Stimulated activated CD4-positive, alpha-beta T cell treated with anti-CD3 and anti-CD28 coated beads, TNF-alpha, amount 100 ng/mL, for 48 hours (primary cell): ENCODE measurements at places on chromosomes 5 and 9.

DNA sequence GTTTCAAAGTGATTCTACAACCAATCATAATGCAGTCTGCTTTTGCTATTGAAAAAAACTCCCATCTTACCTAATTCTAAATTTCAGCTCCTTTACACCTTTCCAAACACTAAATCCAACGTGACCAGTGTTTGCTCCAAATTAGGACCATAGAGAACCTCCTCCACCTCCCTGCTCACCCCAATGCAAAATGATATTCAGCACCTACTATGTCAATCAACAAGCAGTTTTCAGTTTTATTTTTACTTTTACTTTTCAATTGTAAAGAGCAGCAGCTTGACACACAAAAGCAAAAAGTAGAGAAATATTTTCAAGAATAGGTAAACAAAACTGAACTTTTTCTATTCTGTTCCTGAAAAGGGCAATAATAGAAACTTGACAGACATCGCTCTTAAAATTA, 3.4 kb downstream of the FAM13B start:
- no peak for DNase-seq

DNA sequence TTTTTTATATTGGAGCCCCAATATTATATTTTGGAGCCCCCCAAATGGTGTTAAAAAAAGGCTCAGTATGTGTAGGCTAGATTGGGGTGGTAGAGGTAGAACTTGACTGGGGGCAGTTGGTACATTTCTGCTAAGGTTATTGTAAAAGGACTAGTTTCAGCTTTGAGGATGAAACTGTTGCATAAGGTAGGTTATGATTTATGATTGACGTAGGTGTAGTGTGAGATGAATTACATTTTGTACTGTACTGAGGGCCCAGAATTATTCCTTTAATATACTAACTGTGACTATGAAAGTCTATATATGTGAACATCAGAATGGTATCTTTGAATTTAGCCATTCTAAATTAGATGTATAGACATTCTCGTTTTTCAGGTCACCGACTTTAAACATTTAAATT, 3.6 kb downstream of the RIC1 start:
- no peak for DNase-seq

- no peak for DNase-seq
Measured at GRCh38 chr5:33299621-33300208, 141.1 kb upstream of the TARS1 start.

DNA sequence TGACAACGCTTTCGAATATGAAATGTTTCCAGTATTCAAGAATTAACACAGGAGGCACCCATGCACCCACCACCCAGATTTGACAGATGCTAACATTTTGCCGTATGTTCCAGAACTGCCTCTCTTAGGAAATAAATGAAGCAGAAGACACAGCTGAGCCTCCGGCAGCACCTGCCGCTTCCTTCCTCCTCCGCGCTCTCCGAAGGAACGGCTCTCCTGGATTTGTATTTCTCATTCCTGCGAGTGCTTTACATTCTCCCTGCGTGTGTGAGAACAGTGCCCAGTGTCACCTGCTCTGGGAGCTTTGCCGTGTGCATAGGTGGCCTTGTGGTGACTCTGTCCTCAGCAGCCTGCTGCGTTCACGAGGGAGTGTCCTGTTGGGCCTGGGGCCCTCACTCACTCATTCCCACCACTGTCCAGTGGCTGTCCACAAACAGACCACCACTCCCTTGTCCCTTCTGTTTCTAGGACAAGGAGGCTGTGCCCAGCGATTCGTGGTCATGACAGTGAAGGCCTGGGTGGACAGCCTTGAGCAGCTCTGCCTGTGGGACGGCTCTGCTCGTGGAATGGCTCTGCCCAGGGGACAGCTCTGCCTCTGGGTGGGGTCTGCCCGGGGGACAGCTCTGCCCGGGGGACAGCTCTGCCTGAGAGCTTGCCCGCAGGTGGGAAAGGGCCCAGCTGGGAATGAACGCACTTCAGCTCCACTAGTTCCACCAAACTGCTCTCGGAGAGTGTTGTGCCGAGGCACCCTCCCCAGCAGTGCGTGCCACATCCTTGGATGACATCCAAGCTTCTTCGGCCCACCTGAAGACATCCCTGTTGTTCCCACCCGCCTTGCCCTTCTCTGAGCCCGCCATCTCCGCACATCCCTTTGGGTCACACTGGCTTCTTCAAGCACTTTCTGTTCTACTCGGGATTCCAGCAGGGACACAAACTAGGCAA, 170.5 kb upstream of the PPP1R26 start:
- no peak for DNase-seq

DNA sequence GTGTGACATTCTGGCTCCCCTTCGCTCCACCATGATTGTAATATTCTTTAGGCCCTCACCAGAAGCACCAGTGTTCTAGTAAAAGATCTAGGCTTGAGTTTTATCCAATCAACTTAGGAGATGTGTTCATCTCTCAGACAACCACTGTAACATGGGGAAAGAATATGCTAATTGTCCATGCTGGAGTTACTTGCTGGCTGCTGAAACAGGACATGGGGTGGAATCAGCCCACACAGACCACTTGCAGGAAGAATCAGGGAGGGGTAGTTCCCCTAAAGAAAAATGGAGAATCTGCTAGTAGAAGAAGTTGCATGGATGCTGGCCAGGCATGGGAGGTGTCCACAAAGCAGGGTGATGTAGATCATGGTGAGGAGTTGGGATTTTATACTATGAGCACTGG, 86.2 kb downstream of the FEM1C start:
- no peak for DNase-seq

GRCh38 chr5:173829826-173830225, 58.3 kb upstream of the CPEB4 start:
- DNase-seq: no peak

DNA sequence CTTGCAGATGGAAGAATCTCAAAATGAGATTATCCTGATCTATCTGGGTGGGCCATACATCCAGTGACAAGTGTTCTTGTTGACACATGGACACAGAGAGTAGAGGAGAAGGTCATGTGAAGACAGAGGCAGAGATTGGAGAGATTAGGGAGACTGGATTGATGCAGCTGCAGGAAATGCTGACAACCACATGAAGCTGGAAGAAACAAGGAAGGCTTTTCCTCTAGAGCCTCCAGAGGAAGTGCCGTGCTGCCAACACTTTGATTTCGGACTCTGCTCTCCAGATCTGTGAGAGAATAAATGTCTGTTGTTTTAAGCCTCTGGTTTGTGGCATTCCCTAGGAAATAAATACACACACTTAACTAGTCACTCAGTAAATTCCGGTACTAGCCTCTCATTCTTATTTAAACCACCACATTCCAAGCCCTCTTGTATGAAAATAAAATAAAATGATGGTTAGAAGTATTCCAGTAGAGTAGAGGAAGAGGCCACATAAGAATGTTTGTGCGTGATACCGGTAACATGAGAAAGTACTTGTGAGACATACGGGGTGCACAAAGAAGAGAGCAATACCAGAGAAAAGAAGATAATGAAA, 110.9 kb upstream of the DMAC1 start:
- no peak for DNase-seq

DNA sequence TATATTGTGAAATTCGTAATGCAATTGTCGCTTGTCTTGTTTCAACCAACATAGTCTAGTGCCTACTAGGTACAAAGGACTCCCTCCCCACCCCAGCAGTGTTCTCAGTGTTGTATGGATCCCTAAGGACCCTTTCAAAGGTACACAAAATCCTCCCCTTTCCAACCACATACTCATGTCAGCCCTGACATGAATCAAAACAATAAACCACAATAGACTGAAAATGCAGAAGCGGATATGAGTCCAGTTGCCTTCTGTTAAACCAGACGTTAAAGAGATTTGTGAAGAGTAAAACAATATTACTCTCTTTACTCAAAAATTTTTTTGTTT, 82.4 kb upstream of the IFNK start:
- no peak for DNase-seq

- no peak for DNase-seq
Measured at GRCh38 chr9:124452326-124452725, 2.1 kb downstream of the ADGRD2 start.

- DNase-seq: no peak
Measured at GRCh38 chr5:176647843-176648473, 674 bp downstream of the TSPAN17 start.
